Activated naive CD8-positive, alpha-beta T cell treated with anti-CD3 and anti-CD28 coated beads, Interleukin-2, amount 50 U/mL, for 24 hours (primary cell): ENCODE measurements at places on chromosomes 4 and X.

DNA sequence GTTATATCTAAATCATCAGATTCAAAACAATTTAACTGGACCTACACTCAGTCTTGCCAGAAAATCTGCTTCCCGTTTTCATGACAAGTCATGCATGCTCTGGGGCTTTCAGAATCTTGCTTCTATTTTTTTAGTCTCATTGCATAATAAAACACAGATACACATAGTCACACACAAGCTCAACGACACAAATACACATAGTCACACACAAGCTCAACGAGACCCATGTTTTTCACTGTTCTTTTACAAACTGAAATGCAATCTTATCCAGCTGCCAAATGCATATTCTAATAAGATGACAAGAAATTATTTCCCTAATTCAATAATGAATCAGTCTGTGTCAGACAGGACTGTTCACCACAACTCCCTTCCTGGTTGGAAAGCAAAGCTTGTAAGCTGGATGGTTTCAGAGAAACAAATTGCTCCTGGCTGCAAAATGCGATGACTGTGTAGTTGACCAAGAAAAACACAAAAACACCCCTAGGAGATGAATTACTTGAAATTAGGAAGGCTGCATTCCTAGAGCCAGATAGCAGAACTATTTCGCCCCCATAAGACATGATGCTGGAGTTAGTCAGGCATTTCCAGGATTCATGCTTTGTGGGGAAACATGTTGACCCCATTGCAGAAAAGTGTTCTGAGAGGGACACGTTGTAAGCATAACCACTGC is 208.7 kb downstream of the CHIC2 start:
- no peak for DNase-seq

- no peak for DNase-seq
Measured at GRCh38 chr4:94339779-94340178, 2.9 kb downstream of the HPGDS start.

DNA sequence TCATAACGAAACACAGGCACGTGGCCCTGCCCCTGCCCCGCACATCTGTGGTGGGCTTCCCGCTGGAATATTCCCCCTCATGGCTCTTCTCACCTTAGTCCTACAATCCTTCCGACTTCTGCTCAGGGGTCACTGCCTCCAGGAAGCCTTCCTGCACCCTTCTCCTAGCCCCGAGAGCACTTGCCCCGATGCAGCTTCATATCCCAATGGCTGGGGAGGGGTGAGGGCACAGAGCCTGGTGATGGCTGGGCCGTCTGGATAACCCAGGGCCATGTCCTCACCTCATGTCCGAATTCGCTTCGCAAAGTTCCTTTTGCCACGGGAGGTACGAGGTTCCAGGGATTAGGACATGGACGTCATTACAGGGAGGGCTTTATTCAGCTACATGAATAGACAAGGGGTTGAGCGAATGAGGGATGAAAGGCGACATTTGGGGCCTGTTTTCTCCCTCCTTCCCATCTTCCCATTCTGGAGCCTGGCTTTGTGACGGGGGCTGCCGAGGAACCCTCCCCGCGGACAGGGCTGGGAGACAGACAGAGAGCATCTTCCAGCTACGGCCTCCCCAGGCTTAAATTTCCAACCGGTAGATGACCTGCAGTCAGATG is 35.5 kb upstream of the HMX1 start:
- no peak for DNase-seq

- no peak for DNase-seq
Measured at GRCh38 chr4:146159384-146160058, 16.0 kb upstream of the LSM6 start.

DNA sequence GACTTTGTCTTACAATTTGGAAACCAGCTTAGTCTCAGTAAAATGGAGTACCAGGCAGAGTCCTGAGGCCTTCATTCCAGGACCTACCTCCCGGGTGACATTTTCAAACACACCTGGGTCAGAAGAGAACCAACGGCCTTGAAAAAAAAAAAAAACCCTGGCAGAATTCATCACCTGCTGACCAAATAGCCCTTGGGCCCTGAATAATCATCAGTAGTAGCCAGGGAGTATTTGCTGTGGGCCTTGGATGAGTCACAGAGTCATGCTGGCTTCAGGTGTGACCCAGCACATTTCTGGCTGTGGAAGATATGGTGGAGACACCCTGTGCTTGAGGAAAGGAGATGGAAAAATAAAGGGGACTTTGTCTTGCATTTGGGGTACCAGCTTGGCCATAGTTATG is 92.2 kb downstream of the LPAR4 start:
- DNase-seq, result no peak

- DNase-seq, result no peak
Measured at GRCh38 chr4:188107931-188108843, 1.2 kb downstream of the TRIML2 start.

- no peak for DNase-seq
Measured at GRCh38 chr4:5034206-5034605, 14.9 kb upstream of the CYTL1 start.

GRCh38 chr4:20249333-20249732 is 2.4 kb upstream of the SLIT2 start:
- no peak for DNase-seq

DNA sequence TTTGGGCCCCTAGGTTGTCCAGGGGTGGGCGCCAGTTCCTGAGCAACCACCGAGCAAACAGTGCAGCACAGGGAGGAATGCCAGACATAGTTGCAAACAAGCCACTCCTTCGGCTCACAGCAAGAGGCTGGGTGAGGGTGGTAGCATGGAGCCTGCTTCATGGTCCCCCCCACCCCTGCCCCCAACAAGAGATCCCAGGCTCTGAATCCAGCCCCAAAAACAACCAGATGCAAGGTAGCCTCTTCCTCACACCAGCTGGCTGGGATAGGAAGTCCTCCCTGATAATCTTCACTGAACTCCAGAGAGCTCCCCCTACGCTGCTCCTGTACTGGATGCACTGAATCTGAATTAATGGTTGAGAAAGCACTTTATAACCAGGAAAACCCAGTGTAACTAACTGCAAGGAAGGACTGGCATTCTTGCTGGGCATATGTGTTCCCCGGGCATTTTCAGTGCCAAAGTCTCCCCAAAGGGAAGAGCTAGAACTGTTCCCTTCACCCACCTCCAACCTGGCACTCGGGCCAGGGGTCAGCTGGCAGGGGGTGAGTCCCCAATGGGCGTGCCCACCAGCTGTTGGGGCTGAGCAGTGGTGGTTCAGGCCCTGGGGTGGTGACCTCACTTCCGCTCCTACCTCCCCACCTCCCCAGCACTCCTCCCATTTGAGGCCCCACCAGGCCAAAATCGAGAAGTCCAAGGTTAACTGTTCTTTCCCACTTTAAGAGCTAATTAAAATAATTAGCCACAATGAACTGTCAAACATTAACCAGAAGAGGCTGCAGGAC is 1.5 kb downstream of the ELF4 start:
- peak; percentile 51 for DNase-seq

DNA sequence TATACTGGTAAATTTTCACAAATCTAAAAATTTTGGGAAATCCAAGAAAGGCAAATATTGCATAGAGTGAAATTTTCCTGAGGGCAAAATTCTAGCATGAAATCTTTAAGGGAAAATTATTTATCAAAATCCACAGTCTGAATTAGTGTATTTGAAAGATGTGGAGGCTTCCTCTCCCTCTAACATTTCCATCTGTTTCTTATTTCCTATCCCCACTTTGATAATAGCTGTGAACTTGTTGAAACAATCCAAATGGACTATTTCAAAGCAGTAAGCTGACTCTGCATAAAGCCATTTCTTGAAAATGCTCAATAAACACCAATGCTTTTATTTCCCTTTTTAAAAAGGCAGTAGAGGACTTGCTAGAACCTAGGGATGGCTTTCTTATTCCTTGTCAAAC is 107.3 kb upstream of the PABPC4L start:
- DNase-seq, result no peak

DNA sequence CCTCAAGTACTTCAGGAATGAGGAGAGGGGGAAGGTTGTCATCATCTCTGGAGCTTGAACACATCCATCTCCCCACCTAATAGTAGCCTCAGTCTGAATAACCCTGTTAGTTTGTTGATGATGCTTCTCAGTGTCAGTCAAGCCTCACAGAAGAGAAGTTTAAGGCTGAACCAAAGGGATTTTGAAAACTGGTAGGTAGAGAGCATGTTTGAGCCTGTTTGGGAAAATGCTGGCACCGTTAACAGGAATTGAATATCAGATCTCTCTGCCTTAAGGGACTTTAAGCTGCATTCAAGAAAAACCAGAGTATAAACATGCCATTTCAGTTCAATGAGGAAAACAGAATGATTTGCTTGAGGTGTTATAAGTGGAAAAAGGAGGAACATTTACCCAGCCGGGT is 73.1 kb downstream of the MAPK10 start:
- DNase-seq, result no peak

GRCh38 chr4:3346146-3346545 is 53.3 kb downstream of the RGS12 start:
- peak; percentile 30 for DNase-seq

GRCh38 chr4:40507977-40508376 is 121.7 kb downstream of the RBM47 start:
- no peak for DNase-seq

GRCh38 chr4:25879991-25880651 is 17.3 kb upstream of the SEL1L3 start:
- DNase-seq, result no peak

- DNase-seq, result no peak
Measured at GRCh38 chrX:150200361-150200760, 162.8 kb upstream of the MAMLD1 start.
